ENCODE measurements at places on chromosomes 3 and 15. TPM values are rescaled to one million over a fixed set of nuclear protein-coding genes. Genes with fewer than 3 reads are reported as not detected.

Gene GOLGA8Q
- total RNA-seq = 1.6 TPM

Gene SAMMSON
- not detected for total RNA-seq

Gene SPTBN5
- total RNA-seq = 7.1 TPM

Gene OR5K2
- total RNA-seq = not detected

Gene SLC6A1
- 7.4 TPM for total RNA-seq

Gene TWF2
- total RNA-seq = 72.8 TPM

DNA sequence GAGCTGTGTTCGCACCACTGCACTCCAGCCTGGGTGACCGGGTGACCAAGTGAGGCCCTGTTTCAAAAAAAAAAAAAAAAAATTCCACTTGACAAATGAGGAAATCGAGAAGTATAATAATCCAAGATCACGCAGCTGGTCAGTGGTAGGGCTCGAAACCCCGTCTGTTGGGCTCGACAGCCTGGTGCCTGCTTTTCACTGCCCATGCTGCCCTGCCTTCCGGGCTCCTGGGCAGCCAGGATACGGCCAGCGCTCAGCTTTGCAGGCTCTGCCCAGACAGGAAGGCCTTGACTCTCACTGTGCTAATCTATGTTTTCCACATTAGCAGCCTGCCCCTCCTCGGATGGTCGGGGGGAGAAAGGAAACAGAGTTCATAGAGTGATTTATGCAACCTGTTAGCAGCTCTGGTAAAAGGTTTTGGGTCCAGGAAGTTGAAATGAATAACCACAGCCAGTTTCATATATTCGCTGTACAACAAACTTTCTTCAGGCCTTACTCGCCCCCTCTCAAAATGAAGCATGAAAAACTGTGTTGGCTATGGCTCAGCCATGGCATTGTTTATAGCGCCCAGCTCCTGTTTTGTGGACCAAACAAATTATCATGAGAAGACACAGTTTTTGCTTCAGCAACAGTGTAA lies 108.8 kb downstream of the XXYLT1 start:
- DNase-seq = no peak

- no peak for DNase-seq
These were observed 28.1 kb upstream of the INSYN1 start for GRCh38 chr15:73781038-73781925.

DNA sequence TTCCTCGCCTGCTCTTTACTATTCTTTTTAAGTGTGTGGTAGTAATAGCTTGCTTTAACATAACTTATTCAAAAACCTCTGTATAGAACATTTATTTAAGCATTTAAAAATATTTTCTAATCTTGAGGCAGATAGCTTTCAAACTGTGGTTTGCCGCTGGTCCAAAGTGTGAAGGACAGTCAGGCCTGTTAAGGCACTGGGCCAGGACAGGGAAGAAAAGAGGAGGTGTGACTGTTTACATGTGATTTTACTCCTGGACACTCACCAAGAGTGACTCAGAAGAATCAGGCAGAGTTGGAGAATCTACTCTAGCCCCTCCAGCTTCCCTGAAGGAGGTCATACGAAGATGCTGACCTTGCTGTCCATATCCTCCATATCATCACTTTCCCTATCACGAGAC lies 44.7 kb downstream of the CEP152 start:
- peak; percentile 65 for DNase-seq

GRCh38 chr15:40314723-40315276 lies 7.1 kb upstream of the PLCB2 start:
- DNase-seq = no peak

DNA sequence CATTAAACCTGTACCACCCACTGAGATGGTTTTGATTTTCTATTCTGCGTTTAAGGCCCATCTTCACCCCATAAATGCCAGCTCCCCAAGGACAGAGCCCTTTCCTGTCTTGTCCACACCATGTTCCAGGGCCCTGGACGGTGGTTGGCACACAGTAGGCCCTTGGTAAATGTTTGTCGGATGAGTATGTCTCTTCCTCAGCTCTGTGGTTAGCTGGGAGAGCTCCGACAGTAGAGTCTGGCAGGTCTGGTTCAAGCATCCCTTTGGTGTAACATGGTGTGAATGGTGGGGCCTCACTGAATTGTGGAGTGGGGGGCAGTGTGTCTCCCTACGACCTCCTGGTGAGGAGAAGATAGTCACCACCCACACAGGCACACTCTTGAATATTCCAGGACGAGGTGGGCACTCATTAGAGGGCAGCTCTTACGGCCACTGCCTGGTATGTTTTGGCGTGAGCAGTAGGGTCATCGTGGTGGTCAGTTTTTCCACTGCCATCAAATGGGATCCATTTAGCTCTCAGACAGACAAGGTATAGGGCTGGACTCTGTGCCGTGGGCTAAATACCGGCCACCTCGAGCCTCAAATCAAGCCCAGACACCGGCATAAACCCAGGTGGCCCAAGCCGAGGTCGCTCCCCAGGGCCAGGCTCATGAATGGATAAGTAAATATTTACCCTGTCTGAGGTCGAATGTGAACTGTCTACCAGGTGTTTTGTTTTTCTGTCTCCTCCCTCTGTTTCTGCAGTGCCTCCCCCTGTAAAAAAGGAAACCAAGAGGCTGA lies 61.3 kb downstream of the SMAD3 start:
- no peak for DNase-seq

- DNase-seq = no peak
These were observed 884.7 kb downstream of the NAALADL2 start for GRCh38 chr3:175743733-175744400.

DNA sequence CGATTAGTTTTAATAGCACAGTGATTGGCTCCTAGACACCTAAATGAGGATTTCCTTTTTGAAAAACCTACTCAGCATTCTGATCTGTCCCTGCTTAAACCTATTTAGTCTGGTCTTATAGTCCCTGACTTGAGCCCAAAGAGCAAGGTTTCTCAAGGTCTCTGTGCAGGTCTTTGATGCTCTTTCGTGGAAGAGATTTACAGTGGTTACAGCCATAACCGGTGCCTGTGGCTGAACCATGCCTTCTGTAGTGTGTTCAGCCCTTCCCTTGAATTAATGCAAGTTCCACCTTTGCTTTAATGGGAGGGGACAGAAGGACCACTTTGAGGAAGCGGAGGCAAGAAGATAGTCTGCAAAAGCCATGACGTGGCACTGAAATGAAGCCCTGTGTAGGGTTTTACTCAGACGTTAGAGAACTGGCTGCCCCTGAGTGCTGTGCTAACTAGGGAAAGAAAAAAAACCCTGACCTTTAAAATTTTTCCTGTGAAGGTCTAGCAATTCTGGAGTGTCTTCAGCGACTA lies 43.0 kb downstream of the ZBTB38 start:
- DNase-seq = no peak

- no peak for DNase-seq
These were observed 210.0 kb upstream of the TRIM42 start for GRCh38 chr3:140467796-140468315.

DNA sequence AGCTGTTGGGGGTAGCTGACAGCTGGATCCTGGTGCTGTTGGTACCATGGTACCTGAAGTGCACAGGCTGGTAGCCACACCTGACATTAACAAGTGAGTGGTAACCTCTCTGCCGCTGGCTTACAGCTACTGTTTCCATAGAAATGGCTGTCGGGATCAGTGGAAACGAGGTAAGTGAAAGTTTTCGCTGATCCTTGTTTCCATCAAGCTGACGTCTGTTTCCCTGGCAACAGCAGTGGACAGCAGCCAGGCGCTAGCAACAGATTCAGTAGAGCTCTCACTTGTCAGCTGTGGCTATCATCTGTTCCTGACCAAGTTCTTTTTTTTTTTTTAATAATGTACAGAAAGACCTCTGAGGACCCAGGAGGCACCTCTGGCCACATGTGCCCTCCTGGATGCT lies 166.2 kb downstream of the CHDH start:
- DNase-seq = peak; percentile 19

DNA sequence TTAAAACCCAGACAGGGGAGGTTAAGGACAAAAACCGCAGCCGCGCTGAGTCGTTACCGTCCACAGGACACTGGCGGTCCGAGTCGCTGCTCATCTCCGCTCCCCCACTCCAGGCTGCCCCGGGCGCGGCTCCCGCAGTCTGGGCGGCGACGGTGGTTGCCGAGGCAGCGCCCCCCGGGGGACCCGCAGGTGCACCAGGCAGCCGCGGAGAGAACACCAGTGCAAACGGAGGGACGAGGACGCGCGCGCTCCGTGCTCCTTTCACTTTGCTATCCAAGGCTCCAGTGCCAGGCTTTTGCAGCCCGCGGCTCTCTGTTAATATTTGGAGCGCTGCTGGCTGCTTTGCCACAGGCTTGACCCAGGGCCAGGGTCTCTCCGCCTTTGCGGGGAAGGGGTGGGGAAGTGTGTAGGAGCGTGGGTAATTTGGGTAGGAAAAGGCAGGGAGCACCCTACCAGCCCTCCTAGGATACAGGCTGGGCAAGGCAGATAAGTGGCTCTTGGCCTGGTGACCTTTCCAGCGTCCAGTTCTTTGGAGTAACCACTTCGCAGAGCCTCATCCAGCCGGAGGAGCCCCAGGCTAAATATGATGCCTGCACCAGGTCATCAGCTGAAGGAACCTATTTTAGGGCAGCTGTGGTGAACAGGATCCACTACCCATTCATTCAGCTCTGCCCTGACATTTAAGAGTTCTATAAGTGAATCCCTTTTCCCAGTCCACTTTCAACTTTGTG lies at the start of gene GADL1:
Gene GADL1 (minus strand): TSS at position 141 of the 731 bp plus-strand sequence. CDS start 47 bp downstream, at position 94.
- no peak for DNase-seq

DNA sequence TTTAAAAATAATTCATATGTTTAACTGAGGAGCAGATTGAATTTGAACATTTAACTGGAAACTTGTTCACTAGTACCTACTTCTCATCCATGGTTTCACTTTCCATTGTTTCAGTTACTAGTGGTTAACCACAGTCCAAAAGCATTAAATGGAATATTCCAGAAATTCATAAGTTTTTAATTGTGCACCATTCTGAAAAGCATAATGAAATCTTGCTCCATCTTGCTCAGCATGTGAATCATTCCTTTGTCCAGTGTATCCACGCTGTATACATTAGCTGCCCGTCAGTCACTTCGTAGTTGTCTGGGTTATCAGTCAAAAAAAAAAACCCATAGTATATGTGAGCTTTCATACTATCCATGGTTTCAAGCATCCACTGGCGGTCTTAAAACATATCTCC lies 217.6 kb downstream of the TPRG1 start:
- no peak for DNase-seq

DNA sequence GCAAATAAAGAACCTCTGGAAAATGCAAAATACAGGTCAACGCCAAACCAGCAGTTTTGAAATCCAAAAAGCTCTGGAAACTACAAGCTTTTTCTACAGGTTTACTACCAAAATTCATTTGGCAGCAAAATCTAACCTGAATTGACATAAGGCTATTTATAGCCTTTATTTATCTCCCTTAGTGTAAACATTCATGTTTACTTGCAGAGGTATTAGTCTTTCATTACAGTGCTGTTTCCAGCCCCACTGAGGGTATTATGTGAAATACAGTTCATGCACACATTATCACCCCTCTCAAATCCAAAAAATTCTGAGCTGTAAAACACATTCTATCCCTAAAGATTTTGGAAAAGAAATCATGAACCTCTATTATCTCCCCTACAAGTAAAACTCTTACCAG lies 7.2 kb downstream of the SKIC8 start:
- no peak for DNase-seq

DNA sequence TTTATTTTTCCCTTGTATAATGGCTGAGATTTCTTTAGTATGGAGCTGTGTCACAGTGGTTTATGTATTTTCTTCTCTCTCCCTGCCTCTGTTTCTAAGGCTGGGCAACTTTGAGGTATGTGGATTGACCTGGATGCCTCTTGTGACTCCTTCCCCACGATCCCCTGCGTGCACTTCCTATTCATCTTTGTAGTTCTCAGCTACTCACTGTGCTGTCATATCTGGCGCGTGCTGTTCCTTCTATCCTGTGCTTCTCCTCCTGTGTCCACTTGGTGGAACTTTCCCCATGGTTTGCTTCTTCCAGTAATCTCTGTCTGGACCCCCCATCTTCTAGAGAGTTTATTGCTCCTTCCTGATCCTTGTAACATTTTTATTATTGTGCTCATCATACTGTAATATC lies 97.3 kb downstream of the AKAP13 start:
- no peak for DNase-seq

DNA sequence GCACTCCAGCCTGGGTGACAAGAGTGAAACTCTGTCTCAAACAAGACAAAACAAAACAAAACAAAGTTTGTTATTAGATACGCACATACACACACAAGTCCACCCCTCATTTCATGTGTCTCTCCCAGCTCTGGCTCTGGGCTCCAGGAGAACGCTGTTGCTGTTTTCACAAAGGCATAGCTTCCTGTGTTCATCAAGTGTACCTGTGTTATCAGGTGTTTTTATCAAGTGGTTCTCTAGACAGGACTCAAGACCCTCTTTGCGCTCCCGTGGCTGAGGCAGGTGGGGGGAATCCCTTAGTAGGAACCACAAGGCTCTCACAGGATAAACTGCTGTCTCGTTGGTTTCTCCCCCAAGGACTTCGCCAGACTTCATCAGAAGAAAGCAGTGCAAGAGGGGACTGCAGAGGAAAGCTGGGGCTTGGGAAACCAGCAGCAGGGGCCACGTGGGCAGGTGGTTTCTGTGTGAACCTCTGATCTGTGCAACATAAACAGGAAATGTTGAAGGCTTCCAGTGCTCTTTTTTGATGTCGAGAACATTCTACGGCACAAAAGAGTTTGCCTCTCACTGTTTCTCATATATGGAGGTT lies 6.9 kb upstream of the PPP1R2 start:
- DNase-seq = peak; percentile 20

GRCh38 chr3:30500666-30501399 lies 105.6 kb upstream of the TGFBR2 start:
- no peak for DNase-seq
